ENCODE measurements at places on chromosomes 1 and 21. TPM values are rescaled to one million over a fixed set of nuclear protein-coding genes. Genes with fewer than 3 reads are reported as not detected.

DNA sequence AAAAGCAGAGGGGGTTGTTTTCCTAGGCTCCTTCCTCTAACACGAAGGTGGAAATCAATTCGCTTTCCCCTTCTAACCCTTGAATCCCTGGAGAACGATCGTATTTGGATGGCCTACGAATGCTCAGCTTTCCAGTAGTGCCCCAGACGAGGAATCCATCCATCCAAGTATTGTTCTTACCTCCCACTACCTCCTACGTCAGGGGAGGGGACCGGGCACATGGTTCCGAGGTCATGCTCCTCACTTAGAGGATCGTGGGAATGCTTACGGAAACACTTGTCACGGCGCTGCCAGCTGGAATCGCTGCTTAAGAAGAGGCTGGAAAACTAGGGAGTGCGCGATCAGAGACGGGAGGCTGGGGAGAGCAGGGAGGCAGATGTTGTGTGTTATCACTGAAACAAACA, 47.4 kb downstream of the CAPZB start:
- peak; percentile 90 for DNase-seq

DNA sequence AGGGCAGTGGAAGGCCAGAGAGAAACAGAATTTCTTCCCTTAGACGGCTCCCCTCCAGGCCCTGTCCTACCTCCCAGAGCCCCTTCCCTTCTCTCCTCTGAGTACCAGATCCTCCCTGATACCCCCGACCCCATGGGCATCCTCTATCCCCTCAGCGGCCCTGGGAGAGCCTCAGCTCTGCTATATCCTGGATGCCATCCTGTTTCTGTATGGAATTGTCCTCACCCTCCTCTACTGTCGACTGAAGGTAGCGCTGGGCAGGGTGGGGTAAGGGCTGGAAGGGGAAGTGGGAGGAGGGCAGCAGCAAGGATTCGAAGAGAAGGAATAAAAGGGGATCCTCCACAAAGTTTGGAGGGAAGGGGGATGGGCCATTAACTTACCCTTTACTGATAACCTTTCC, 2.7 kb downstream of the FCER1G start:
- DNase-seq: no peak

GRCh38 chr1:16484931-16485330, 29.2 kb downstream of the RNU1-1 start:
- no peak for DNase-seq

- DNase-seq: no peak
Observed at GRCh38 chr1:231199868-231200267, 38.0 kb downstream of the TRIM67 start.

DNA sequence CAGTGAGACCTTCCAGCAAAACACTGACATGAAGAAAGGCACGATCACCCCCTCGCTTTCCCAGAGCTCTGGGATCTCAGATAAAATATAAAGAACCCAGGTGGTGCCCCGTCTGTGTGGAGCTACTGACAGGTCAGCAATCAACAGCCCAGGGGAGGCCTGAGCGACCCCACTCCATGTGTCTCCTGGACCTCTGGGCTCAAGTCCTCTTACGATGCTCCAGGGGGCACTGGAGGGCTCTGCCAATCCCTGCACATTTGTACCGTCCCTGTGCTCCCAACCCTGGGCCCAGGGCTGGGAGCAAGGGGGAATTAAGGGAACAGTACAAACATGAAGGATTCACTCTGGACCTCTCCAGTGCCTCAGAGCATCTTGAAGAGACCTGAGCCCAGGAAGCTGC, 12.5 kb downstream of the S100A7A start:
- no peak for DNase-seq

DNA sequence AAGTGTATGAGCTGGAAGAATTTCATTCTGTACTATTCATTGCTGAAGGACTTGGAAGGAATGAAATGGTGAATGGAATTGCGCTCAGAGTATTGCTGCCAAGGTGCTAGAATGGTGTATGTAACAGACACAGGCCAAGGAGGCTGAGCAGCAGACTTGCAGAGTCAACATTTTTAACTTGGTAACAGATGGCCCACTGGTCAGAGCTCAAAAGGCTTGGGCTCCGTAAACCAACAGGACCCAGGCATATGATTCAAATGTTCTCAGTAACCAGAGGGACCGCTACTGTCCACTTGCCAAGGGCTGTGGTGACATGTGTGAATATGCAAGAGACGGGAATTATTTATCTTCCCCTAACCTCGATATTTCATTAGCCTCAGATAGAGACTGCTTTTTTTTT, 28.8 kb upstream of the PTGFRN start:
- DNase-seq: no peak

GRCh38 chr1:56532350-56532683, 47.0 kb downstream of the PLPP3 start:
- no peak for DNase-seq

DNA sequence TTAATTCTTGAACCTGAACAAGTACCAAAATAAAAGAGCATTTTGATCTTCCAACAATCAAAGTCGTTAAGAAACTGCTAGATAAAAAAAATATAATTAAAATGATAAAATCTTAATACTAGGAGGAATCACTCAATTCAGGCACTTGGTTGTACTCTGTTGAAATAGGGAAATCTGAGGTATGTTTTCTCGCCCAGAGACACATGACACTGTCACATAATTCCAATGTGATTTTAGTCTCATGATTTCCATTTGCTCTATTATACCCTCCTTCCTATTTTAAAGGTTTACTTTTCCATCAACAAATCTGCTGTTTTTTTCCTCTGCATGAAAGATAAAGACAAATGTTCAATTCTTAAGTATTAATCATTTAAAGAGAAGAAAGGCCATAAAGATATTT, 97.6 kb downstream of the ZZZ3 start:
- no peak for DNase-seq

Gene ACKR1
- 22.5 TPM for total RNA-seq

DNA sequence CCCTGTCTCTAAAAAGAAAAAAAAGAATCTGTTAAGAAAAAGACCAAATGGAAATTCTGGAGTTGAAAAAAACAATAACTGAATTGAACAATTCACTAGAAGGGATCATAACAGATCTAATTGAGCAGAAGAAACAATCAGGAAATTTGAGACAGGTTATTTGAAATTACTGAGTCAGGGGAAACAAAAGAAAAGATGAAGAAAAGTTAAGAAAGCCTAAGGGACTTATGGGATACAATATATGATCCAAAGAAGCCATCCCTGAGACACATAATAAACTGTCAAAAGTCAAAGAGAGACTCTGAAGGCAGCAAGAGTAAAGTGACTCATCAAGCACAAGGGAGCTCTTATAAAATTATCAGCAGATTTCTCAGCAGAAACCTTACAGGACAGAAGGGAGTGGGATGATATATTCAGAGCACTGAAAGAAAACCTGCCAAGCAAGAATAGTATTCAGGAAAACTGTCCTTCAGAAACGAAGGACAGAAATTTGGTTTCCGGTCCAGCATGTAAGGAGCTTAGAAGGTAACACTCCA, 44.5 kb downstream of the SLC2A1 start:
- no peak for DNase-seq

DNA sequence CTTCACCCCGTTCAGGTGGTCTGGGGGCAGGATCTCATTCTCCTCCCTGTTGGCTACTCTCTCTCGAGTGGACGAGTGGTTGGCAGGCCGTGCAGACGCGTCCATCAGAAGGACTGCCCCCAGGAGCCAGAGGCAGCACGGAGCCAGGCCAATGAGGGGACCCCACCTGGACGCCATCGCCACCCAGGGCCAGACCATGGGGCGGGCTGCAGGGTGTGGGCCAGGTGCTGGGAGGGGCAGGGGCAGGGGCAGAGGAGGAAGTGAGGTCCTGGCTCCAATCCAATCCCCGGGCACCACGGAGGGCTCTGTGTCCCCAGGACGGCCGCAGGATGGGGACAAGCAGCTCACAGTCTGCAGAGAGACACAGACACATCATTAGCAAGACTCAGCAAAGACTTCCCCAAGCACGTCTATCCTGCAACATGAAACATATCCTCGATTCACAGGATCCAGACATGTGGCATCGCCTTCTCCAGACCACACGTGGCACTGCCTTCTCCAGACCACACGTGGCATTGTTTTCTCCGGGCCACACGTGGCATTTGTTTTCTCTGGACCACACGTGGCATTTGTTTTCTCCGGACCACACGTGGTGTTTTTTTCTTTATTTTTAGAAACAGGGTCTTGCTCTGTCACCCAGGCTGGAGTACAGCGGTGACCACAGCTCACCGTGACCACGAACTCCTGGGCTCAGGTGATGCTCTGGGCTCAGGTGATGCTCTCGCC, 3.0 kb downstream of the SDF4 start:
- DNase-seq: no peak

Gene MMP23B
- total RNA-seq: 60.2 TPM

- DNase-seq: no peak
Observed at GRCh38 chr1:244337839-244338238, 113.9 kb downstream of the ADSS2 start.

DNA sequence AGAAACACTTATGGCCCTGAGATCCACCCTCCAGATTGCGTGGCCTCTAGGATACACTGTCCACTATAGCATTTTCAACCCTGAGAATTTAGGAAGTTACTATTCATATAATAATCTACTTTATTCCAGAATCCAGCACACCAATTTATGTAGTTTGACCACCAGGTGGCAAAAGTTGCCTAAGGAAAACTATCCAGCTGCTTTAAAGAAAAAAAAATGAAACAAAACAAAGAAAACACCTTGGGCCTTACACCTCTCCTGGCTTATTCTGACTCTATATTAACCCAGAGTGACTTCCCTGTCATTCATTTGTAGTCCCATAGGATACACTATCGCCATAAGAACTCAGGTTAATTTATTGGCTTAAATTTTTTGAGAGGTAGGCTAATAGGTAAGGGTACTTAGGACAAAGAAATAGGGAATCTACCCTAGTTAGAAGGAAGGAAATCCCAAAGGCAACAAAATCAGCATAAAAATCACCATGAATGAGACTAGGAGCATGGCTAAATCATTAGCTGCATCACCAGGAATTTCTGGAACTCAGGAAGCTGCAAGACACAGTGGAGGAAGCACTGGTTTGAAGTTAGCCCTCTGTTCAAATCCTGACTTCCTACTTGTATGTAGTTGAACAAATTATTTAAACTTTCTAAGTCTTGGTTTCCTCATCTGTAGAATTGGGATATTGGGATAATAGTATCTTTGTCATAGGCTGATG, 107.5 kb downstream of the SPAG17 start:
- DNase-seq: no peak

GRCh38 chr1:154141240-154141639, 13.6 kb downstream of the NUP210L start:
- DNase-seq: no peak

Gene AQP10
- 0.70 TPM for total RNA-seq

DNA sequence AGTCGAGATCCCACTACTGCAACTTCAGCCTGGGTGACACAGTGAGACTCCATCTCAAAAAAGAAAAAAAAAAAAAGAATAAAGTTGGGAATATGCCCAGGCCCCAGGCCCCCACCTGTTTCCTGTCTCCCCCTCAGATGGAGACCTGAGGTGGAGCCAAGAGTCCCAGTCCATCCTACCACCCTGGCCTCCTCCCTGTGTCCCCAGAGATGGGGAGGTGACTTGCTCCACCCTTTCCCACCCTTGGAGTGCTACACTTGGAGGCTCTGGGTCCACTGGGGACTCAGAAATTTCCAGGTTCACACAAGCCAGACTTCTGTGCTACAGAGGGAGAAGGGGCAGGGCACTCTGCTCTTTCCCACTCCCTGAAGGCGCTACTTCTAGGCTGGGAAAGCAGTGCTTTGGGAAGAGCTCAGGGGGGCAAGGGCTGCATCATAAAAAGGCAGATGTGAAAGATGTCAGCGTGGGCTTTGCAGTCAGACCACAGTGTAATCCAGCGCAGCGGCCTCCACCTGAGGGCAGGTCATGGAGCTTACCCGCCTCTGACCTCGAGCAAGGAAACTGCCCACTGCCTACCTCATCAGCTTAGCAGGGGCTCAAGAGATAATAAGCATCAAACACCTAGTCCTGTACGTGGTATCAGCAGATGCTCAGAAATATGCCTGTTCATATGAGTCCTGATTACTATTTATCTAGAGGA, 13.4 kb downstream of the TMEM63A start:
- DNase-seq: no peak

Gene ATP1A2
- 147 TPM for total RNA-seq

- no peak for DNase-seq
Observed at GRCh38 chr1:93253516-93253915, 73.0 kb downstream of the CCDC18 start.

DNA sequence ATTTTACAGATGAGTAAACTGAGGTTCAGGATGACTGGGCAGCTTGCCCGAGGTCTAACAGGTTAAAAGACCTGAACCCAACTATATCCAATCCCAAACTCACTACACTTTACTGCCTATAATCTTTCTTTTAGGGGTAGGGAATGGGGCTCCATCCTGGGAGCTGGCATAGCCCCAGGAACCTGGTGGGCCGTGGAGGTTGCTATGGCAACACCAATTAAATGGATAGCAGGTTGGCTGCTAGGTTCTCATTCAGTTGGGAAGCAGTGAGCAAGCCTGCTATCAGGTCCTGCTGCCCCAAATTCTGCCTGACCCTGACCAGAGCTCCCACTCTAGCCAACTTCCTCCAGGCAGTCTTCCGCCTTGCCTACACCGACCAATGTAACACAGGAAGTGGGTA, 40.9 kb downstream of the LRP8 start:
- DNase-seq: no peak

- no peak for DNase-seq
Observed at GRCh38 chr1:30807318-30808066, 49.9 kb upstream of the LAPTM5 start.

Gene FMO5
- total RNA-seq: 0.62 TPM

- DNase-seq: no peak
Observed at GRCh38 chr1:223315665-223316064, 48.3 kb downstream of the SUSD4 start.

- no peak for DNase-seq
Observed at GRCh38 chr1:9338397-9339246, 45.9 kb downstream of the SPSB1 start.

- DNase-seq: no peak
Observed at GRCh38 chr1:26972390-26972789, 12.1 kb upstream of the KDF1 start.
